ENCODE measurements at places on chromosomes 4 and X. TPM values are rescaled to one million over a fixed set of nuclear protein-coding genes. Genes with fewer than 3 reads are reported as not detected.

The NLGN3 gene
- total RNA-seq = 0.19 TPM

The CDKL2 gene
- total RNA-seq = 0.14 TPM

The PWWP3B gene
- total RNA-seq = 0.24 TPM

The SASH3 gene
- total RNA-seq = 176 TPM

The NXF2B gene
- total RNA-seq = not detected

The IQCM gene
- not detected for total RNA-seq
